Vagina (tissue), 2 donors: ENCODE measurements at places on chromosomes 7 and 10. TPM values are rescaled to one million over a fixed set of nuclear protein-coding genes. Genes with fewer than 3 reads are reported as not detected.
A peak's percentile ranks its signal among the peaks of the same experiment; 100 is the strongest.

- DNase-seq: no peak
- no peak overlapping the region for H3K4me3 ChIP-seq
- peaks cover 30% of the 10 kb centered on the region for H3K4me1 ChIP-seq
- peak overlapping the region; percentile 33 for H3K27ac ChIP-seq
These were observed 133.4 kb downstream of the EVX1 start for GRCh38 chr7:27375958-27376357.

The MYH16 gene
- not detected for total RNA-seq

DNA sequence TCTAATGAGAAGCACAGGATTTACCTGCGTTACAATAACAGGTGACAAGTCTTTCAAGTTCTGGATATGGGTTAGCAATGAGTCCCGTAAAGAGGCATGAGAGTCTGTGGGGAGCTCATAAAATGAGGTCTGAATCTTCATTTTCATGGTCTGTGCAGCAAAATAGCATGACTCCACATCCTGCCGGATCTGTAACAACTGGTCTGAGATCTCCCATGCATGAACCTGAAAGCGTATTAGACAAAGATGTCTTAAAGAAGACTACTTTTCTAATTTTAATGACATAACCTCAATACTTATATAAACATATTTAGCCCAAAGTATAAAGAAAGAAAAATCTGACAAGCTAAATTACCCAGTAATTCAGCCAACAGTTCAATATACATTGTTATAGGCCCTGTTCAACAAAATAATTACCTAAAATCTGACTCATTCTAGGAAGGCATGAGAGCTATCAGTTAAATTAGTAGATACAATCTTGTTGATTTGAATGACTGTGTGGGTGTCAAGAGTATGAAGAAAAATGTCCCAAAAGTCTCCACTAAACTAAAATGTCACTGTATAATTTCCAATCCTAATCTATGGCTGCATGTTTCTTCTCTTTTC lies 36.9 kb downstream of the TNPO3 start:
- H3K36me3 ChIP-seq: no peaks in the 10 kb centered on the region
- H3K27me3 ChIP-seq: no peaks in the 10 kb centered on the region
- H3K4me3 ChIP-seq: no peak overlapping the region
- DNase-seq: no peak
- no peak overlapping the region for H3K27ac ChIP-seq

DNA sequence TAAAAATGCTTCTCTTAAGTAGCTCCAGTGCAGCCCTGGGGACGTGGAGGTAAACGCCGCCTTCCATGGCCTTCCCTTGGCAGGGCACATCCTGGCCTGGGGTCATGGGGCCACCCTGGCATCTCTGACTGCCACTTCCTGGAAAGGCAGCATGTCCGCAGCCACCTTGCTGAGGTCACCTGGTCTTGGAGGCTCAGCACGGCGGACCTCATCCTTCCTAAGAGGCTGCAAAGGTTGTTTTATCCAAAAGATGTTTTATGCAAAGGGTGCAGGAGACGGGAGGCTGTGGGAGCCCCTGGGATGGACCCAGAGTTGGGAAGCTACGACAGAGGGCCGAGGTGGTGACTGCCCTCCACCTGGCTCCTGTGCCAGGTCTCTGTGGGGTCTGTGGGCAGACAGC lies 106.0 kb downstream of the TCERG1L start:
- no peak overlapping the region for H3K4me3 ChIP-seq
- peak; percentile 64 for DNase-seq
- H3K4me1 ChIP-seq: no peaks in the 10 kb centered on the region
- H3K27me3 ChIP-seq: no peaks in the 10 kb centered on the region
- H3K36me3 ChIP-seq: no peaks in the 10 kb centered on the region

- no peak overlapping the region for H3K27ac ChIP-seq
- no peak overlapping the region for H3K4me3 ChIP-seq
- no peaks in the 10 kb centered on the region for H3K36me3 ChIP-seq
- DNase-seq: no peak
- H3K4me1 ChIP-seq: no peaks in the 10 kb centered on the region
- H3K27me3 ChIP-seq: no peaks in the 10 kb centered on the region
These were observed 404.2 kb downstream of the THSD7A start for GRCh38 chr7:11427686-11428273.

The ADAM22 gene
- 6.1 TPM for total RNA-seq

- H3K27me3 ChIP-seq: no peaks in the 10 kb centered on the region
- H3K36me3 ChIP-seq: no peaks in the 10 kb centered on the region
- DNase-seq: no peak
- no peak overlapping the region for H3K27ac ChIP-seq
- peaks cover 15% of the 10 kb centered on the region for H3K4me1 ChIP-seq
These were observed 233.3 kb upstream of the CACNA2D1 start for GRCh38 chr7:82676777-82677463.

The PHYHIPL gene
- 2.0 TPM for total RNA-seq
